ENCODE measurements at places on chromosomes 2 and 18. TPM values are rescaled to one million over a fixed set of nuclear protein-coding genes. Genes with fewer than 3 reads are reported as not detected.

The RRM2 gene
- not detected for total RNA-seq

DNA sequence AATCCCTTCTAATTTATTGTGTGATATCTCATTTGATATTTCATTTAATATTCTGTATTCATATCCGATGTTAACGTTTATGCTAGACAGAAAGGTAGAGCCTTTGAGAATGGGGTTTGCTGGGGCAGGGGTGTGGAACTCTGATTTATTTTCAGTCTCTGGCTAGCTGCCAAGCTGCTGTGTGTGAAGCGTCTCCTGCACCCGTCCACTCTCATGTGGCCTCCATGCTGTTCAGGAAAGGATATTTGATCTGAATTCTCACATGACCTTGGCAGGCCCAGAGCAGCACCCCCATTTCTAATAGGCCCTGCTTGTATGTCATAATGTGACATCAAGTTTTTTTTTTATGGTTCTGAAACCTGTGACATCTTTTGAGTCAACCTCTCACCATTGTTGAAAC lies 1.6 kb downstream of the IL1R1 start:
- DNase-seq, result no peak
- no peaks in the 10 kb centered on the region for H3K27me3 ChIP-seq
- peaks cover 8% of the 10 kb centered on the region for H3K36me3 ChIP-seq
- peak overlapping the region; percentile 96 for H3K27ac ChIP-seq
- peaks cover 5% of the 10 kb centered on the region for H3K4me1 ChIP-seq

The ACVR1C gene
- not detected for total RNA-seq

The HOXD4 gene
- 13.6 TPM for total RNA-seq

DNA sequence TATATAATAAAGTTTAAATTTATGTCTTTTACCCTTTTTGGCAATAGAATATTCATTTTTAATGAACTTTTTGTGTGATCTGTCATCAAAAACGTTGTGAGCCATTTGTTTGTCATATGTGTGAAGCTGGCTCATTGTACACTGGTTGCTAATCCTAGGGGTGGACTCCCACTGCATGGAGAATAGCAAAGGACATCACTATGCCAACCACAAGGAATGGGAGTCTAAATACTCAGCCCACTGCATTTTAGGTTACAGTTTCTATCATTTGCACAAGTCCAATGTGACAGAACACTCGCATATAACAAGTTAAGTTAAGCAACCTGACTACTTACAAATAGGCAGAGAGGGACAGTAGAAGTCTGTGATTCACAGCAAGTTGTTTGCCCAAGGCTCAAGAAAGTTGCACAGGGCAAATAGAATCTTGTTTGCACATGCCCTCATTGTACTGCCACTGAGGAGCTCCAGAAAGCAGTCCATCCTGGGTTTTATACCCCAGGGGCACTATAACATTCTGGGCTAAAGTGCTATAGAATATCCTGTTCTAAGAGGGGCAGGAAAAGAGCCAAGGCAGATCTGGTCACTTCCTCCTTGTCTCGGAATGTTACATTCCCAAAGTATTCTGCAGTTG lies 545.9 kb upstream of the GCFC2 start:
- no peak overlapping the region for H3K27ac ChIP-seq
- no peak for DNase-seq
- no peaks in the 10 kb centered on the region for H3K4me1 ChIP-seq
- no peaks in the 10 kb centered on the region for H3K36me3 ChIP-seq

DNA sequence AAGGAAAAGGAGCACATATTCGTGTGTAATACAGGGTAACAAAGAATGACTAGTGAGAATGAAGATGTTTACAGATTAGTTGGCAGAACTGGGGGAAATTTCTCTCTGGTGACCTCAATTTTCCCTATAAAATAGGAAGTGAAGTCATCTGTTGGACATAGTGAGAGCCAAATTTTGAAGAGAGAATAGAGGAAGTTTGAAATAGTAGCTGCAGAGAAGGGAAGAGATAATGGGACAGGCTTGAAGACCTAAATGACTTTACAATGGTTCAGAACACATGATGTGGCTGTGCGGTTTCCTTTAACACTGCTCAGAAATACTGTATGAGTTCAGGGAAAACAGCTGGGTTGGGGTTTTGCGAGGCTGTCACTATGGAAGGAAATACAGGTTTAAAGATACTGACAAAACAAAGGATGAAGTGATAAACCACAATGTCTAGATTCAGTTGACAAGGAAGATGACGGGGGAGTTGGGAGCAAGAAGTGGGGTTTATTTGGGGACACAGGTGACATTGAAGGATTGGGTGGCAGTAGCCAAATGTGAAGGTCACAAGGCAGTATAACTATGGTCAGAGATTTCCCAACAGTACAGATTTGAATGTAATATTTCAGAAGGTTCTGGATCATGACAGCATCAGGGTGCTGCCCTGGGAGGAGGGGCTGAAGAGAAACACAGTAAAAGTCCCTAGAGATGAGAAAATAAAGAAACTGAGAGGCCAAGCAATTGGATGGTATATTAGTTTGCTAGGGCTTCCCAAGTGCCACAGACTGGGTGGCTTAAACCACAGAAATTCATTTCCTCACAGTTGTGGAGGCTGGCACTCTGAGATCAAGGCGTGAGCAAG lies 82.6 kb upstream of the TANK start:
- no peaks in the 10 kb centered on the region for H3K36me3 ChIP-seq
- H3K27me3 ChIP-seq, result no peaks in the 10 kb centered on the region
- no peak overlapping the region for H3K4me3 ChIP-seq
- no peaks in the 10 kb centered on the region for H3K4me1 ChIP-seq
- H3K27ac ChIP-seq, result peak overlapping the region; percentile 22
- peak; percentile 63 for DNase-seq

DNA sequence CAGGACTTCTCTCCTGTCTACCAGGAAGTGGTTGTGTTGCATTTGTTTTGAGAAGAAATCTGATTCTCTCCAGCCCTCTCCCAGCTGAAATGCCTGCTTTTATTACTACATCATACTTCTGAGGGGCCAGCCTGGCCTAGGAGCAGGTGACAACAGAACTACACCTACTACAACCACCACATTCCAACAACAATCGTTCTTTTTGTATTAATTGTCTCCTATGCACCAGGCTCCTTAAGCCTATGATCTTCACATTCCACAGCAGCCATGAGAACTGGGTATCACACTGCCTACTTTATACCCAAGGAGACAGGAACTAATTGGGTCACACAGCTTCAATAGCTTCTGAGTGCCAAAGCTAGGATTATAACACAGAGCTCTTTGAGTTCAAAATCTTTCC lies 167.7 kb downstream of the TDRD15 start:
- DNase-seq, result no peak
- no peak overlapping the region for H3K4me3 ChIP-seq
- H3K27ac ChIP-seq, result peak overlapping the region; percentile 75
- no peaks in the 10 kb centered on the region for H3K36me3 ChIP-seq
- no peaks in the 10 kb centered on the region for H3K27me3 ChIP-seq

DNA sequence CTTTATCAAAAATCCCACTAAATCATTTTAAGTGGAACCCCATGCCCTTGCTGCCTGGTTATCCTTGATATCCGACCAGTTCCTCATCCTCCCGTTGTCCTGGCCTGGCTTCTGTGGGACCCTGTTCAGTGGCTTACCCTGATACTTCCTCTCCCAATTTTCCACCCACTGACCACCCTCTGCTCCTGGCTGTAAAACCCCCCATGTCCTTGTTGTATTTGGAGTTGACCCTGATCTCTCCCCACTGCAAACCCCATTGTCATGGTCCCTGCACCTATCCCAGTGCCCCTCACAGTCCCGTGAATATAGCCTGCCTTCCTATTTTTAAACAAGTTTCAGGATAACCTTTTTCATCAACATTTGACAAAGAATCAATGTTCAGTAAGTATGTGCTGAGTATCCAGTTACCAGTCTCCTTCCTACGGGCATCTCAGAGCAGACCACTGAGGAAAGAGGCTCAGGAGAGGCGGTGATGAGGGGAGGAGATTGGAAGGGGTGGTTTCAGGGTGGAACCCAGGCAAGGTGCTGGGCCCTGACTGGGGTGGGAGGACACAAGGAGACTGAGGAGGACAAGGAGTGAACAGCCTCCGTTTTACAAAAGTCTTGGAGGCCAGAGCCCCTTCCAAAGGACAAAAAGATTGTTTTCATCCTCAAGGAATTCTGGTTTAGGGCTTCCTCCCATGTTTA lies 131.8 kb downstream of the PXDN start:
- DNase-seq, result no peak
- no peaks in the 10 kb centered on the region for H3K4me1 ChIP-seq
- no peaks in the 10 kb centered on the region for H3K27me3 ChIP-seq
- no peaks in the 10 kb centered on the region for H3K36me3 ChIP-seq
- no peak overlapping the region for H3K27ac ChIP-seq
- no peak overlapping the region for H3K4me3 ChIP-seq

The GCKR gene
- not detected for total RNA-seq

DNA sequence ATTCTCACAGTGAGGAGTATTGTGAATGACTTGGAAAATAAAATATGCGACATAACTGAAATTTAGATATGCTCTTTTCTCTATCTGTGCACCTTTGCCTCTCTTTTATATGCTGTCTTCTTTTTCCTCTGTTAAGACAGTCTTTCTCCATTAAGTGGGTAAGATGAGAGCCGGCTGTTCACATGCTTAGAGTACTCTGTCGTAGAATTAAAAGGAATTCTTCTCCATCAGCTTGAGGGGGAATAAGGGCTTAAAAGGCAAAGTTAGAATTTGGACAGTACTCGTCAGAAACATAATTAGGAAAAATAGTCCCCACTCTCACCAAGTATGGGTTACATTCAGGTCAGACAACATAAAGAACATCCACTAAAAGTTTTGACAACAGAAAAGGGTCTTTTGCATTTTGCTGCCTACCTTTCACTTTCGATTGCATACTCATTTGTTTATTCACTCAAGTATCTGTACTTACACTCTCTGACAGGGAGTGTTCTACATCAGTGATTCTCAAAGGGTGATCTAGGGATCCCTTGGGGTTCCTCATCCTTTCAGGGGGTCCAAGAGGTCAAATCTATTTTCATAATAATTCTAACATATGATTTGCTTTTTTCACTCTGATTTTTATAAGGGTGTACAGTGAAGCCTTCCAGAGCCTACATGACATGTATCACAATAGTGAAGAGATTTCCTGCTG lies 48.0 kb downstream of the ARHGAP15 start:
- H3K27me3 ChIP-seq, result no peaks in the 10 kb centered on the region
- no peaks in the 10 kb centered on the region for H3K36me3 ChIP-seq
- H3K27ac ChIP-seq, result no peak overlapping the region
- no peaks in the 10 kb centered on the region for H3K4me1 ChIP-seq
- H3K4me3 ChIP-seq, result no peak overlapping the region

GRCh38 chr18:38241736-38242135 lies 676.1 kb upstream of the CELF4 start:
- H3K4me3 ChIP-seq, result no peak overlapping the region
- H3K27ac ChIP-seq, result no peak overlapping the region
- H3K27me3 ChIP-seq, result no peaks in the 10 kb centered on the region
- no peak for DNase-seq

Data from ascending aorta (tissue), 2 donors.